PC-3 (cell line): ENCODE measurements at places on chromosomes 13 and 19. TPM values are rescaled to one million over a fixed set of nuclear protein-coding genes. Genes with fewer than 3 reads are reported as not detected.
A peak's percentile ranks its signal among the peaks of the same experiment; 100 is the strongest.

- DNase-seq, result no peak
Measured at GRCh38 chr19:3269916-3270671, 45.6 kb downstream of the CELF5 start.

DNA sequence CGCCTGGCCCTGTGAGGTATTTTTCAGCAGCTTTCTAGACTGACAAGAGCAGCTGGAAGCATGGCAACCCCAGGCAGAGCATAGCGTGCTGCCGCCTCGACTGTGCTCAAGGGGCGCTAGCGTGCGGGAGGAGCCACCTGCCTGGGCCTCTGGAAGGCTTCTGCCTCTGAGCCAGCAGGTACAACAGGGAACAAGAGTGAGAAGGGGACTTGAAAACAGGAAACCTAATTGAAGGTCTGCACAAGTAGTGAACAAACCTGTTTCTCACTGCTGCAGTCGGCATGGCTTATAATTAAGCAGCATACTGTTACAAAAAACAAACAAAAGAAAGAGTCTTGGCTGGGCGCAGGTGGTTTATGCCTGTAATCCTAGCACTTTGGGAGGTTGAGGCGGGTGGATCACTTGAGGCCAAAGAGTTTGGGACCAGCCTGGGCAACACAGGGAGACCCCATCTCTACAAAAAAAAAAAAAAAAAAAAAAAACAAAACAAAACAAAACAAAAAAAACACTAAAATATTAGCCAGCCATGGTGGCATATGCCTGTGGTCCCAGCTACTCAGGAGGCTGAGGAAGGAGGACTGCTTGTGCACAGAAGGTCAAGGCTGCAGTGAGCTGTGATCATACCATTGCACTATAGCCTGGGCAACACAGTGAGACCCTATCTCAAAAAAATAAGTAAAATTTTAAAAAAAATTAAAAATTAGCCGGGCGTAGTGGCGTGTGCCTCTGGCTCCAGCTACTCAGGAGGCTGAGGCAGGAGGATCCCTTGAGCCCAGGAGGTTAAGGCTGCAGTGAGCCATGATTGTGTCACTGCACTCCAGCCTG, 12.6 kb upstream of the GARRE1 start:
- peak; percentile 55 for DNase-seq

The TNNI3 gene
- total RNA-seq, result 32.4 and 40.1 TPM in 2 replicates

DNA sequence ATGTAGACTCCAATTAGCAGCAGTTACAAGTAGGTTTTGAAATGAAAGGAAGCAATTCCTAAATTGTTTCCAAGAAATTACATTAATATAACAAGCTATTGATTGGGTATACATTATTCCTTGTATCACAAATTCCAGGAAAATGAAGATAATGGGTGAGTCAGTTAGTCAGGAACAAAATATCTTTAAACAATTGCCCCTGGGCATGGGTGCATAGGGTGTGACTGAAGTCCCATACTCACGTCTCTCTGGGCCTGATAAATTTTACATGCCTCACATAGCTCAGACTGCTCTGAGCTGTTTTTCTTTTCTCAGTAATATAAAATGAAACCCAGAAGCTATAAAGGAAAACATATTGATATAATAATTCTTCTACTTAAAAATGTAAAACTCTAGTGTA, 87.8 kb downstream of the FNDC3A start:
- DNase-seq, result peak; percentile 69

GRCh38 chr13:32310134-32310706, 4.9 kb downstream of the ZAR1L start:
- DNase-seq, result peak; percentile 65
